ENCODE measurements at places on chromosomes 2 and 18.

GRCh38 chr18:69958422-69958821 is 10.7 kb upstream of the CD226 start:
- peak; percentile 66 for DNase-seq

- peak; percentile 47 for DNase-seq
Observed at GRCh38 chr18:59885579-59886163, 14.1 kb upstream of the PMAIP1 start.

DNA sequence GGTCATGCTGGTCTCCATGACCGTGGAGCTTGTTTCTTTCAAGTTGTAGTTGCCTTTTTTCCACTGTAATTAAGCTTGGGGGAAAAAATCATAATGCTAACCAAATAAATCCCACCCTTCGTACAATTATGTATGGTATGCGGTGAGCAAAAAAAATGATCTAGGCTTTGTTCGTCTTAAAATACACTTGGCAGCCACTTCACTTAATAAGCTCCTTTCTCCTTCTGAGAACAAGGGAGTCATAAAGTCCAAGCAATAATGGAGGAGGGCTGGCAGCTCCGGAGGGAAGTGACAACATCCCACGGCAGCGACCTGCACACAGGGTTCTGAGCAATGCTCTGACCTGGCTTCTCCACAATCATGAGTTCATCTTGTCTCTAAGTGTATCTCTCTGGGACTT is 91.2 kb upstream of the KLHL29 start:
- DNase-seq, result no peak

GRCh38 chr18:56726906-56727305 is 75.7 kb downstream of the WDR7 start:
- DNase-seq, result no peak

Measured in T-helper 2 cell treated with Interferon-gamma antibody and Interleukin-4, amounts not matched to agents 5 μg/mL and 100 μg/mL, for 36 hours (primary cell).